Aorta (tissue), 5 donors: ENCODE measurements at places on chromosomes 6 and 20.

DNA sequence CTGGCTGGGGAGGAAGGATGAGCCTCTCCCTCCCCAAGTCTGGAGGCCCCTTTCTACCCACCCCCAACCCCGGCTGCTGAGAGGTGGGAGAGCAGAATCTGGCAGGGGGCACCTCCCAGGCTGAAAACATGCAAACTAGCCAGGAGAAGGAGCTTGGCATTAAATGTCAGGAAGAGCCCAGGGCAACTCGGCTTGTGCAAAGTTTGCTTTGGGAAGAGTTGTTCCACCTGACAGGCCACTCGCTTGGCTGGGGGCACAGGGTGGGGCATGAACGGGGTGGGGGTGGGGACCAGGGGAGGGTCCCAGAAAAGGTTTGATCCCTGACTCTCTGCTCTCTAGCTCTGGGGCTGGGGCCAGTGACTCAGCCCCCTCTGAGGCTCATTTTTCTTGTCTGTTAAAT, 3.0 kb downstream of the SPDEF start:
- no peak for DNase-seq
- no peaks in the 10 kb centered on the region for H3K4me1 ChIP-seq
- no peaks in the 10 kb centered on the region for H3K36me3 ChIP-seq
- no peak overlapping the region for H3K4me3 ChIP-seq

DNA sequence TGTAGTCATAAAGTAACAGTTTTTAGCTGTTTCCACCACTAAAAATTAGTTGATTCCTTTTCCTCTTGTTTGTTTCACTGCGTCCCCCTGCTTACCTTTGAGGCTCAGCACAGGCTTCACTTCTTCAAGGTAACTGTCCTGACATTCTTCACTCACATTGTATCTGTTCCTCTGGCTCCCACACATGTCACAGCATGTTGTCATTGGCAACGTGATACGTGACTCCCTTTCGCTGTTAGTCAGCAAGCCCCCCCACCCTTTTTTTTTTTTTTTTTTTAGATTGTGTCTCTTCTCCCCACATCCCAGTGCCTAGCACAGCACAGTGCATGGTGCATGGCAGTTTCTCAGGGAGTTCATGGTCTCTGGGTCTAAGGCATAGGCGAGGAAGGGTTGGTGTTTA, 13.3 kb downstream of the VAPB start:
- no peak overlapping the region for H3K4me3 ChIP-seq
- peaks cover 4% of the 10 kb centered on the region for H3K4me1 ChIP-seq
- no peaks in the 10 kb centered on the region for H3K27me3 ChIP-seq
- no peak for DNase-seq

- no peaks in the 10 kb centered on the region for H3K4me1 ChIP-seq
- H3K36me3 ChIP-seq: no peaks in the 10 kb centered on the region
- no peak overlapping the region for H3K4me3 ChIP-seq
- DNase-seq: no peak
Observed at GRCh38 chr6:88890394-88890793, 73.0 kb downstream of the RNGTT start.

GRCh38 chr20:50680105-50680960, 11.0 kb downstream of the RIPOR3 start:
- no peak for DNase-seq
- H3K4me1 ChIP-seq: no peaks in the 10 kb centered on the region
- no peak overlapping the region for H3K4me3 ChIP-seq

GRCh38 chr20:51508780-51509179, 33.7 kb downstream of the NFATC2 start:
- H3K4me3 ChIP-seq: no peak overlapping the region
- H3K4me1 ChIP-seq: no peaks in the 10 kb centered on the region

- no peak for DNase-seq
- no peaks in the 10 kb centered on the region for H3K4me1 ChIP-seq
- no peak overlapping the region for H3K4me3 ChIP-seq
- H3K27ac ChIP-seq: no peak overlapping the region
- no peaks in the 10 kb centered on the region for H3K27me3 ChIP-seq
- H3K36me3 ChIP-seq: no peaks in the 10 kb centered on the region
Observed at GRCh38 chr6:30954631-30955366, 14.0 kb downstream of the MUCL3 start.

DNA sequence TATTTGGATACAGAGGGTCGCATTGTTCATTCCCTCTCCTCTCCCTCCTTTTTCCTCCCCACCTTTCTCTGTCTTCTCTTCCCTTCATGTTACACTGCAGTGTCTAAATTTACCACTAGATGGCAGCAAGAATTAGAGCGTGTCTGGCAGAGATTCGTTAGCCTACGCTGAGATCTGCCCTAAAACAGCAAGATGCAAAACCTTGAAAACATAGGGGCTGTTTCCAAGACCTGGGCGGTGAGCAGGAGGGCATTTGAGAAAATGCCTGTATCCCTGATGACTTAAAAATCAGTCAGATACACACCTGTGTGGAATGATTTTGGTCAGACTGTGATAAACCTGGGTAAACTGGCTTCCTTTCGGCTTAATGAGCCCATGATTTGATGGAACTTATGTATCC, 101.5 kb upstream of the ISM1 start:
- no peak overlapping the region for H3K4me3 ChIP-seq
- no peaks in the 10 kb centered on the region for H3K4me1 ChIP-seq
- H3K27ac ChIP-seq: no peak overlapping the region
- DNase-seq: no peak
- H3K27me3 ChIP-seq: no peaks in the 10 kb centered on the region

- H3K27ac ChIP-seq: no peak overlapping the region
- no peaks in the 10 kb centered on the region for H3K4me1 ChIP-seq
Observed at GRCh38 chr6:86152546-86152945, 509.9 kb upstream of the SYNCRIP start.

GRCh38 chr20:7411075-7411474, 529.2 kb downstream of the HAO1 start:
- H3K36me3 ChIP-seq: no peaks in the 10 kb centered on the region
- DNase-seq: no peak
- H3K27me3 ChIP-seq: no peaks in the 10 kb centered on the region
- H3K4me1 ChIP-seq: no peaks in the 10 kb centered on the region
- no peak overlapping the region for H3K27ac ChIP-seq

DNA sequence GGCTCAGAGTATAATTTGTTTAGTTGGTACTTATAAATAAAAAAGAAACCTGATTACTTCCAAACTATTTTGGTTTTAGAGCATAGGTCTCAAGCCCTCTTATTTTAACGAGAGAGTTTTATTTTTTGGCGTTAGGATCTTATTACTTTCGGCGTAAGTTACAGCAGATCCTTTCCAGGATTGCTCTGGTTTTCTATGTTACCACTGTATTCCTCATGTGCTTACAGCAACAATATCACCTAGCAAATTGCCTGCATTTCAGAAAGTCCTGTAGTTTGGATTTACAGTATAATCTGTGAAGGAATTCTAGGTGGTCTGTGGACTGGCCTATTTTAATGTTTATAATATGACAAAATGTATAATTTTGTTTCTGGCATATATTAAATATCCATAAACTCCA, 54.1 kb downstream of the TRMT11 start:
- no peaks in the 10 kb centered on the region for H3K4me1 ChIP-seq
- no peak for DNase-seq
- H3K4me3 ChIP-seq: no peak overlapping the region
- no peaks in the 10 kb centered on the region for H3K36me3 ChIP-seq
- no peaks in the 10 kb centered on the region for H3K27me3 ChIP-seq

- no peak overlapping the region for H3K4me3 ChIP-seq
- H3K4me1 ChIP-seq: no peaks in the 10 kb centered on the region
- no peak overlapping the region for H3K27ac ChIP-seq
- no peaks in the 10 kb centered on the region for H3K27me3 ChIP-seq
Observed at GRCh38 chr6:70874181-70874913, 82.5 kb downstream of the B3GAT2 start.

GRCh38 chr20:14820771-14821170, 483.4 kb upstream of the FLRT3 start:
- no peaks in the 10 kb centered on the region for H3K36me3 ChIP-seq
- no peaks in the 10 kb centered on the region for H3K4me1 ChIP-seq

GRCh38 chr20:48098099-48098498, 312.8 kb upstream of the SULF2 start:
- H3K36me3 ChIP-seq: no peaks in the 10 kb centered on the region
- no peaks in the 10 kb centered on the region for H3K27me3 ChIP-seq
- H3K4me3 ChIP-seq: no peak overlapping the region
- DNase-seq: no peak

GRCh38 chr6:150753371-150754064, 112.0 kb upstream of the MTHFD1L start:
- no peak for DNase-seq
- no peak overlapping the region for H3K4me3 ChIP-seq
- no peaks in the 10 kb centered on the region for H3K27me3 ChIP-seq
- H3K4me1 ChIP-seq: no peaks in the 10 kb centered on the region
- H3K27ac ChIP-seq: no peak overlapping the region

DNA sequence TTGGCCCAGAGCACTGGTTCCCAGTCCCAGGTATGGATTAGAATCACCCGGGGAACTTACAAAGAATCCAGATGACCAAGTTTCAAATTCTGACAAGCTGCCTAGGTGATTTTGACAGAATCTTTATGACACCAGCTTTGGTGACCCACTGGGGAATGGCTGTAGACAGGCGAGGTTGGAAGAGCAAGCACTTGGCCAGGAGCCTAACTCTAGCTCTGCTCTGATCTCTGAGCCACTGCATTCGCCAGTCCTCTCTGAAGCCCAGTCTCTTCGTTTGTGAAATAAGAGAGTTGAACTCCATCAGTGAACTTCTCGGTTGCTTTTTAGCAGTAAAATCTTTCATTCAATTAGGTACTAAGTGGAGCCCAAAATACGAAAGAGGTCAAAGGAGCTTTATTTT, 161.2 kb downstream of the VEGFA start:
- peak; percentile 24 for DNase-seq
- H3K4me1 ChIP-seq: no peaks in the 10 kb centered on the region
- no peak overlapping the region for H3K4me3 ChIP-seq
- H3K36me3 ChIP-seq: no peaks in the 10 kb centered on the region
- H3K27ac ChIP-seq: no peak overlapping the region
- no peaks in the 10 kb centered on the region for H3K27me3 ChIP-seq

DNA sequence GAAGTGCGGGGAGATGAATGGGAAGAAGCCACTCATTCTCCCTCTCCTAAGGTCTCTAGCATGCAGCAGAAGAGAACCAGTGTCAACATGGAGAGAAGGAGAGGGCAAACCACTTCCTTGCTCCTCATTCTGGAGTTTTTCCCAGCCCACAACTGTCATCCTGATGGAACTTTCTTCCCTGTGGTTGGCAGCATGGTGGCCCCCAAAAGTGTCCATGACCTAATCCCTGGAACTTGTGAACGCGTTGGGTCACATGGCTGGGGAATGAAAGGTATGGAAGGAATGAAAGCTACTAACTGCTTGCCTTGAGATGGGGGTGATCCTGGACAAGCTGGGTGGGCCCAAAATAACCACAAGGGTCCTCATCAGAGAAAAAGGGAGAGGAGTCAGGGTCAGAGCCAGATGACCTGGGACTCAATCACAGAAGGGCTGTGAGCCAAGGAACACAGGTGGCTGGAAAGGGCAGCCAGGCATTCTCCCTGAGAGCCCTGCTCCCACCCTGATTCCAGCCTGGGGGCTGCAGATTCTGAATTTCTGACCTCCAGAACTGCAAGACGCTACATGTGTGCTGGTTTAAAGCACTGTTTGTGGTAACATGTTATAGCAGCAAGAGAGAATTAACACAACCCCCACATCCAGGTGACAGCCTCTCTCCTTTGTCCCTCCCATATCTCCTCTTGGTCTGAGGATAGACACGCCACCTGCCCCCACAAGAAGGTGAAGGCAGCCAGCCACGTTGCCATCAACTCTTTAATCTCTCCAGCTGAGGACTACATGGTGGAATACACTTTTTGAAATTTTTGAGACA, 63.2 kb downstream of the PYGB start:
- H3K4me1 ChIP-seq: peaks cover 3% of the 10 kb centered on the region
- H3K27me3 ChIP-seq: no peaks in the 10 kb centered on the region
- peak; percentile 77 for DNase-seq
- H3K4me3 ChIP-seq: no peak overlapping the region
- H3K27ac ChIP-seq: peak overlapping the region; percentile 66

- DNase-seq: no peak
- H3K4me1 ChIP-seq: no peaks in the 10 kb centered on the region
- H3K4me3 ChIP-seq: peak overlapping the region; percentile 76
- peak overlapping the region; percentile 14 for H3K27ac ChIP-seq
- no peaks in the 10 kb centered on the region for H3K27me3 ChIP-seq
Observed at GRCh38 chr6:159790956-159791598, 810 bp downstream of the MRPL18 start.

DNA sequence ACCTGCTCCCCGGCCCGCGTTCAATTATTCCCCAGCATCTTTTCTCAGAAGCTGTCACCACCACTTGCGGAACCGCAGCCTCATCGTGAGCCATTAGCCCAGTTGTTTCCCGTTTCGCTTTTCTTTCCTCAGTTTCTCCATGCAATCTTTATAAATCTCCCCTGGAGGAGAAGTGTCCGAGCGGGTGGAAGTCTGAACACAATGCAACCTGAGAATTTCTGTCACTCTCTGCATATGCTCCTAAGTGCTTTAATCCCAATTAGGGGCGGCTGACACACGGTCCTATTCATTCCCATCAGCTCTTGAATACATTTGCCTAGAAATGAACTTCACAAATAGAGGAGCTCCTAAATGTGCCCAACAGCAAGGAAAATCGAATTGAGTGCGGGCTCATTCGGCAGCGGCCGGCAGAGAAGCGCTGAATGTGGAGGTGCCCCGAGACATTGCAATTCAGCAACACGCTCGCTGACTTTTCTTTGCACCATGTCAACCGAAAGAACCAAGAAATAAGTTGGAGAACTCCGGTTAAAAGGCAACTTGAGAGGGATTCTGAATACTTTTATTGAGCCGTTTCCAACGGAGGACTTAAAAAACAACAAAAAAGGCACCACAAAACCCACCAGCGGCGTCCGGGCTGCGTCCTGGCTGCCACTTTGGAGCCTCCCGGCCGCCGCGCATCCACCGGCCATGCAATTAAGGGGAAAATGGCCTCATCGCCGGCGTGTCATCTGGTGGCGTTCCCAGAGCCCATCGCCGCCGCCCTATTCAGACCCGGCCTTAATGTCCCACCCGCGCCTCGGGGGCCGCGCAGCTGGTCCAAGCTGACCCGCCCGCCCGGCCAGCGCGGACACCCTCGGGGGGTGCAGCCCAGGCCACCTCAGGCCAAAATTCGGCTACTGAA, 3.9 kb upstream of the PRDM13 start:
- no peak for DNase-seq
- no peaks in the 10 kb centered on the region for H3K4me1 ChIP-seq

- H3K4me3 ChIP-seq: no peak overlapping the region
- no peak overlapping the region for H3K27ac ChIP-seq
- H3K36me3 ChIP-seq: no peaks in the 10 kb centered on the region
- DNase-seq: no peak
Observed at GRCh38 chr6:112245511-112246203, 8.7 kb downstream of the LAMA4 start.

- H3K36me3 ChIP-seq: no peaks in the 10 kb centered on the region
- no peaks in the 10 kb centered on the region for H3K4me1 ChIP-seq
- no peak overlapping the region for H3K4me3 ChIP-seq
- DNase-seq: no peak
- no peak overlapping the region for H3K27ac ChIP-seq
- H3K27me3 ChIP-seq: no peaks in the 10 kb centered on the region
Observed at GRCh38 chr6:14194483-14194882, 76.9 kb downstream of the CD83 start.

GRCh38 chr6:6438286-6438685, 117.8 kb upstream of the F13A1 start:
- no peak overlapping the region for H3K4me3 ChIP-seq
- no peak for DNase-seq
- H3K36me3 ChIP-seq: no peaks in the 10 kb centered on the region
